A549 treated with dexamethasone at 1 μM for 4 hours (cell line): ENCODE measurements at places on chromosomes 4 and X. TPM values are rescaled to one million over a fixed set of nuclear protein-coding genes. Genes with fewer than 3 reads are reported as not detected.

Gene RNF212
- total RNA-seq, result 0.81 to 2.9 TPM (median 2.4 TPM) in 5 replicates

Gene CT45A1
- not detected in 5 replicates for total RNA-seq

Gene CYSLTR1
- not detected in 5 replicates for total RNA-seq

Gene HOPX
- total RNA-seq, result 0.09 to 0.11 TPM in 2 of 5 replicates, not detected in the others

Gene SYTL4
- total RNA-seq, result 2.3 to 4.1 TPM (median 3.2 TPM) in 5 replicates

Gene BEND2
- total RNA-seq, result not detected in 5 replicates

Gene ANXA5
- total RNA-seq, result 504 to 591 TPM (median 541 TPM) in 5 replicates

Gene REPS2
- total RNA-seq, result 0.65 to 1.9 TPM (median 1.4 TPM) in 5 replicates

Gene SMIM31
- total RNA-seq, result 0.14 to 0.17 TPM in 2 of 5 replicates, not detected in the others

Gene GAB3
- 0.41 to 1.1 TPM (median 0.90 TPM) in 5 replicates for total RNA-seq

Gene GRIA2
- not detected in 5 replicates for total RNA-seq

Gene TNIP3
- 0.07 to 0.43 TPM (median 0.24 TPM) in 5 replicates for total RNA-seq

Gene HSFX4
- 0.10 to 0.13 TPM (median 0.11 TPM) in 3 of 5 replicates, not detected in the others for total RNA-seq

Gene APELA
- not detected in 5 replicates for total RNA-seq

Gene GC
- not detected in 5 replicates for total RNA-seq

Gene MAGEA1
- total RNA-seq, result 0.07 to 0.14 TPM (median 0.12 TPM) in 5 replicates

Gene VSIG4
- not detected in 5 replicates for total RNA-seq

Gene MAOB
- 0.14 to 0.25 TPM (median 0.19 TPM) in 5 replicates for total RNA-seq
